B cell (primary cell): ENCODE measurements at places on chromosomes 5 and 9. TPM values are rescaled to one million over a fixed set of nuclear protein-coding genes. Genes with fewer than 3 reads are reported as not detected.
A peak's percentile ranks its signal among the peaks of the same experiment; 100 is the strongest.

CTSL gene
- 0.13 and 0.71 TPM in 2 replicates for polyA plus RNA-seq

CAMK4 gene
- 0.78 and 2.6 TPM in 2 replicates for polyA plus RNA-seq

VPS13A gene
- 6.5 and 12.7 TPM in 2 replicates for polyA plus RNA-seq

GRCh38 chr5:91070761-91071550, 312.2 kb downstream of the ARRDC3 start:
- no peak overlapping the region for H3K27ac ChIP-seq
- H3K27me3 ChIP-seq, result no peaks in the 10 kb centered on the region
- no peak overlapping the region for H3K4me3 ChIP-seq
- no peaks in the 10 kb centered on the region for H3K36me3 ChIP-seq
- H3K4me1 ChIP-seq, result no peaks in the 10 kb centered on the region

DNA sequence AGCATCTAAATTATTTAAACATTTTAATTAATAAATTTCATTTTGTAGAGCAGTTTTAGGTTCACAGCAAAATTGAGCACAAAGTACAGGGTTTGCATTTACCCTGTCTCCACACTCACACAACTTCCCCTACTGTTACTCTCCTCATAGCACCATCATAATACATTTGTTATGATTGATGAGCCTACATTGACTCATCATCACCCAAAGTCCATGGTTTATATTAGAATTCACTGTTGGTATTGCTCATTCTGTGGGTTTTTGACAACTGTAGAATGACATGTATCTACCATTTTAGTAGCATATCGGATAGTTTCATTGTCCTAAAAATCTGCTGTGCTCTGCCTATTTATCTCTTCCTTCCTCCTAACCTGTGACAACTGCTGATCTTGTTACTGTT, 411.1 kb upstream of the MPDZ start:
- no peaks in the 10 kb centered on the region for H3K4me1 ChIP-seq
- DNase-seq, result no peak
- H3K4me3 ChIP-seq, result no peak overlapping the region
- H3K36me3 ChIP-seq, result no peaks in the 10 kb centered on the region
- H3K27ac ChIP-seq, result no peak overlapping the region
- H3K27me3 ChIP-seq, result no peaks in the 10 kb centered on the region

PCDHGB3 gene
- 0.33 and 0.52 TPM in 2 replicates for polyA plus RNA-seq

DNA sequence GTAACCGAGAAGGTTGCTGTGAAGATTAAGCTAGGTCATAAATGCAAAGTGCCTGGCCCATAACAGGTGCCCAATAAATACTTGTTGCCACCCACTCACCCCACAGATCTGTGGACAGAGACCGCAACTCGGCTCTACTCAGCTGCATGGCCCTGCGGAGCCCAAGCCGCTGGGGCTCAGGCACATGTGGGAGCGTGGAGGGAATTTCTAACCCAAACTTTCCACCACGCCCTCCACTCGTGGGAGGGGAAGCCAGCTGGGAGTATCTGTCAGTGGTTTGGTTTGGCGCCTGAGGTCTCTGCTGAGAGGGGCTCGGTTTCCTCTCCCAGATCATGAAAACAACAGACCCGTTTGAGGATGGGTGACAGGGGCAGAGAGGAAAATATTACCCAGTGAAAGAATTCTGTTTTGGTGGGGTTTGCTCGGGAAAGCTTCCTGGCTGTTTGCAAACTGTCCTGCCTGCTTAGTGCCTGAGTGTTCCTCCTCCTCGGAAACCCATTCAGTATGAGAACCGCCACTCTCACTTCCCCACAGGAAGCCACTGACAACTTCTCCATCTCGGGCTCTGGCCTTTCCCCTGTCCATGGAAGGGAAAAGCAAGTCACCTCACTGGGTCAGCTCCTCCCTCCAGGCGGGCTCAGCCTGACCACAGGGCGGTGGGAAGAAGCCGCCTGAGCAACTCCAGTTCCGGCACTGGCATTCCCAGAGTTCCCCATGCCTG, 60.1 kb downstream of the RGS3 start:
- peak overlapping the region; percentile 16 for H3K27ac ChIP-seq
- DNase-seq, result peak; percentile 51
- H3K4me1 ChIP-seq, result peaks cover 25% of the 10 kb centered on the region
- no peaks in the 10 kb centered on the region for H3K27me3 ChIP-seq
- no peaks in the 10 kb centered on the region for H3K36me3 ChIP-seq

DNA sequence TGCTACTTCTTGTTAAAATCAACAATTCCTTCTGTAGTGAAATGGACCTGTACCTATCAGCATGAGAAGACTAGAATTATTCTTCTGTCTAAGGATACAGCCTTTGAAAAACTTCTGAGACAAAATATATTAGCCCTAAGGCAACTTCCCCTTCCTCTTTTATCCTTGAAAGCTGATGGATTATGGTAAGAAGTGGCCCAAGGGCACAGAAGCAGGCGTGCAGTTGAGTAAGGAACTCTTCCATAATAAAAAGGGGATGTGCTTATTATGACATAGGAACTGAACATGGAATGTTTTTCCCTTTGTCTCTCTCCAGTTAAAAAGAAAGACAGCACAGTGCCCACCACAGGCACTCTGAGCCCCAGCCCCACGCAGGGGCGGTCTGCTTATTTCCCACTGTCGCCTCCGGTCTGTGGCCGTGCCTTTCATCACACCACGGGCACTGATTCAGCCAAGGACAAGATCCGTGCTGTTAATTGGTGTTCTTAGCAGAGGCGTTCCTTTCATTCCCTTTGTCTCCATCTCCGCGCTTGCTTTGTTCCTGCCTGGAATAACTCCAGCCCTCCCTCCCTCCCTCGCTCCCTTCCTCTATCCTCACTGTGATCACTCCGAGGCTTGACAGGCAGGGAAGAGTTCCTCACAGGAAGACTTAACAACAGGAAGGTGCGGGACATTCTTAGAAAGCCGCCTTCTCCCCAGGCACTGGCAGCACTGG, 135.9 kb upstream of the OTULINL start:
- no peak overlapping the region for H3K4me3 ChIP-seq
- DNase-seq, result no peak
- peaks cover 16% of the 10 kb centered on the region for H3K36me3 ChIP-seq
- H3K27ac ChIP-seq, result no peak overlapping the region
- H3K4me1 ChIP-seq, result no peaks in the 10 kb centered on the region

GRIA1 gene
- not detected in 2 replicates for polyA plus RNA-seq

- H3K27me3 ChIP-seq, result no peaks in the 10 kb centered on the region
- peaks cover 12% of the 10 kb centered on the region for H3K4me1 ChIP-seq
- no peak overlapping the region for H3K27ac ChIP-seq
- no peak overlapping the region for H3K4me3 ChIP-seq
These were observed 1.6 kb downstream of the ZNF782 start for GRCh38 chr9:96852676-96853075.

NMUR2 gene
- polyA plus RNA-seq, result not detected in 2 replicates

GRCh38 chr9:89177012-89177943, 1.3 kb downstream of the SHC3 start:
- H3K4me3 ChIP-seq, result no peak overlapping the region
- peaks cover 27% of the 10 kb centered on the region for H3K4me1 ChIP-seq
- DNase-seq, result no peak
- no peak overlapping the region for H3K27ac ChIP-seq

- H3K36me3 ChIP-seq, result no peaks in the 10 kb centered on the region
- no peak overlapping the region for H3K4me3 ChIP-seq
- peak; percentile 20 for DNase-seq
- H3K27ac ChIP-seq, result no peak overlapping the region
- peaks cover 9% of the 10 kb centered on the region for H3K4me1 ChIP-seq
- H3K27me3 ChIP-seq, result no peaks in the 10 kb centered on the region
These were observed 297.0 kb downstream of the EFNA5 start for GRCh38 chr5:107373549-107374263.

GRCh38 chr5:172583931-172584511, 57.0 kb upstream of the NEURL1B start:
- no peak overlapping the region for H3K27ac ChIP-seq
- H3K4me3 ChIP-seq, result no peak overlapping the region

FAM114A2 gene
- polyA plus RNA-seq, result 6.0 and 10.4 TPM in 2 replicates

NPM1 gene
- polyA plus RNA-seq, result 158 and 395 TPM in 2 replicates

LCN15 gene
- not detected in 2 replicates for polyA plus RNA-seq

TAF11L5 gene
- not detected in 2 replicates for polyA plus RNA-seq

GRCh38 chr9:116162241-116162781, 8.7 kb downstream of the PAPPA start:
- no peak for DNase-seq
- H3K27ac ChIP-seq, result no peak overlapping the region
- peaks cover 7% of the 10 kb centered on the region for H3K27me3 ChIP-seq
- H3K4me1 ChIP-seq, result no peaks in the 10 kb centered on the region

DNA sequence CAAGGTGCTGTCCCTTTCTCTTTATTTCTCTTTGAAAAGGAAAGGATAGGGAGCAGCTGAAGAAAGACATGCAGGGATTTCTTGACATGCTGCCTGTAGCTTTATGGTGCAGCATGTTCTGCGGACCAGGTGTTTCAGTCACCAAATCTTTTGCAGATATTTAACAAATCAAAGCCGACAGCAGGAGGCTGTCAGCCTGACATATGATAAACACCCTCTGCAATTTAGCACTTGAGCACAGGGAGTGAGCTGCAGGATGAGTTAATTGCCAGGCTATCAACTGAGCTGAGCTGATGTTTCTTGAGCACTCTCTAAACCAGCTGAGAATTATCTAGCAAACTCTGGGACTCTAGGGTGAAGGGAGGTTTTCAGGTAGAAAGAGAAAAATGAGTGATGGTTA, 212.8 kb upstream of the ATP10B start:
- H3K4me3 ChIP-seq, result no peak overlapping the region
- no peak for DNase-seq
- no peak overlapping the region for H3K27ac ChIP-seq
- no peaks in the 10 kb centered on the region for H3K36me3 ChIP-seq
- H3K4me1 ChIP-seq, result no peaks in the 10 kb centered on the region

GRCh38 chr9:106796771-106797170, 66.2 kb upstream of the ZNF462 start:
- DNase-seq, result no peak
- H3K4me1 ChIP-seq, result no peaks in the 10 kb centered on the region
- H3K27ac ChIP-seq, result no peak overlapping the region

GRCh38 chr9:37995348-37995737, 73.7 kb downstream of the SHB start:
- H3K27me3 ChIP-seq, result peaks cover 3% of the 10 kb centered on the region
- no peak overlapping the region for H3K27ac ChIP-seq
- no peaks in the 10 kb centered on the region for H3K4me1 ChIP-seq
- no peaks in the 10 kb centered on the region for H3K36me3 ChIP-seq
- DNase-seq, result no peak

DNA sequence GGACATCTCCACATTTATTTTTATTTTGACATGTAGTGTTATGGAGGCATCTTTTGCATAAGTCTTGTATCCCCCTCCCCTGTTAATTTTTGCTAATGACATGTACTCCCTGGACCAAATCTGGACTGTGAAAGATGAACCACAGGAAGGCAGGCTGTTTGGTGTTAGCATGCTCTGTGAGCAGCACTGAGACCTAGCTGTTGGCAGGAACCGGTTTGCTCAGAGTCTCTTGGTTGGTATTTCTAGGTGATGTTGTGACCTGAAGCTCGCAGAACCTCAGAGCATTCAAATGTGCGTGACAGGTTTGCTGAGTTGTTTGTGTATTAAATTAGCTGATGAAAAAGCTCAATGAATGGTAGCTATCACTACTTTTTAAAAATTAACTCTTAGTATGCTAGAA, 53.6 kb upstream of the PHF2 start:
- peaks cover 75% of the 10 kb centered on the region for H3K36me3 ChIP-seq
- no peaks in the 10 kb centered on the region for H3K27me3 ChIP-seq
- H3K27ac ChIP-seq, result no peak overlapping the region
- DNase-seq, result no peak
- no peak overlapping the region for H3K4me3 ChIP-seq

DNA sequence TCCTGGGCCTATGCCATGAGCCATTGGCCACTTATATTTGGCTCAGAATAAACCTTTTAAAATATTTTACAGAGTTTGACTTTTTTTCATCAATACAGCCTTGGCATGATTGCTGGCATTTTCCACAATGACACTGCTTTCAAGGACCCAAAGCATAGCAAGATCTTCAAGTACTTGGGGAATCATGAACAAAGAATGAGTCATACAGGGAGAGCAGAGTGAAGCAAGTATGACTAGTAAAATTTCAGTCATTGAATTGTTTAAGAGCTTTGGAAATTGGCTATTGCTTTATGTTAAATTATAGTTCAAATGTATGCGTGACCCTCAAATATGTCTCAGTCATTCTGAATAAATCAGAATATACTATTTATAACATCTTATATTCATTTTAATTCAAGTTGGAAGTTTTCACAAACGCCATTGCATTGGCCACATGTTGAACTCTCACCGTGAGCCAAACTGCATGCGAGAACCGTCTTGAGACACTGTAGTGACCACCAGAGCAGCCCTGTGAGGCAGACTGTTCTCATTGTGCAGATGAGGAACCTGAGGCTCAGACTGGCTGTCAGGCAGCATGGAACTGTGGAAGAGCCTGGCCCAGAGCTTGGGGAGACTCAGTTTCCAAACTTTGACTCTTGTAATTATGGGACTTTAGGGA, 52.9 kb downstream of the GDNF start:
- no peaks in the 10 kb centered on the region for H3K36me3 ChIP-seq
- no peaks in the 10 kb centered on the region for H3K27me3 ChIP-seq
- H3K4me3 ChIP-seq, result no peak overlapping the region
- no peaks in the 10 kb centered on the region for H3K4me1 ChIP-seq
- no peak for DNase-seq

- H3K27ac ChIP-seq, result no peak overlapping the region
- no peak for DNase-seq
- H3K27me3 ChIP-seq, result no peaks in the 10 kb centered on the region
- no peak overlapping the region for H3K4me3 ChIP-seq
These were observed 51.7 kb downstream of the SHB start for GRCh38 chr9:38017149-38017884.

DNA sequence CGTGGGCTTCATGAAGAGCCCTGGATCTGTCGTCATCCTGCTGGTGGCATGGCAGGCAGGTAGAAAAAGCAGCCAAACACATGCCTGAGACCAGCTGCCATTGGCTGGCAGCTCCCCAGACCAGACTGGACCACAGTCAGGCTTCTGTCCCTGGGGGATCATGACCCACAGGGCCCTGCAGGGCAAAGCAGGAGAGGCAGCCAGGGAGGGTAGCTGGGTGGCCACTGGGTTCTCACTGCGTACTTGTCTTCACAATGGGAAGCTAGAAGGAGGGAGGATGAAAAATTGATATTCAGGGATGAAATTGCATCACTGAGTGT, 67.8 kb upstream of the GARNL3 start:
- DNase-seq, result no peak
- H3K36me3 ChIP-seq, result no peaks in the 10 kb centered on the region
- no peak overlapping the region for H3K4me3 ChIP-seq
- H3K27ac ChIP-seq, result no peak overlapping the region
- no peaks in the 10 kb centered on the region for H3K4me1 ChIP-seq

DNA sequence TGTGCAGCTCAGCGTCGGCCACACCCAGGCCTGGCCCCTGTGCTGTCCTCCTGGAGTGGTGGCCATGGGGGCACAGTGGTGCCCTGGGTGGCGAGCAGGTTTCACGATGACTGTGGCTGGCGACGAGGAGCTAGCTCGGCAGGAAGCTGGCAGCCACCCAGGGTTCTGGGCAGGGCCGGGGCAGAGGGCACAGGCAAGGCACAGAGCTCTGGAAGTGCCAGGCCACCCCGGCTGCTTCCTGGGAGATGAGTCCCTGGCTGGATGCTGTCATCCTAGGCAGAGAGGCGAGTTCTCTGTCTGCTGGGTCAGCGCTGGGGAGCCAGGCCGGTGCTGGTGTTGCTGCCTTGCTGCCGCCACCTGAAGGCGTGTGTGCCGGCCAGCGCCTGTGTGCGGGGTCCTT, 51.7 kb downstream of the RXRA start:
- H3K4me3 ChIP-seq, result no peak overlapping the region
- no peak overlapping the region for H3K27ac ChIP-seq

PLEKHG4B gene
- 0.10 TPM in 1 of 2 replicates, not detected in the other for polyA plus RNA-seq

GRCh38 chr5:132274050-132274792, 16.7 kb downstream of the PDLIM4 start:
- no peak overlapping the region for H3K4me3 ChIP-seq
- H3K4me1 ChIP-seq, result peaks cover 10% of the 10 kb centered on the region
